ENCODE measurements at places on chromosomes 11 and 22.
A peak's percentile ranks its signal among the peaks of the same experiment; 100 is the strongest.

- DNase-seq, result no peak
Measured at GRCh38 chr11:135033540-135033939, 621.5 kb upstream of the B3GAT1 start.

- peak; percentile 60 for DNase-seq
Measured at GRCh38 chr22:28009272-28009827, 90.3 kb upstream of the PITPNB start.

GRCh38 chr11:130780437-130780836 lies 135.8 kb downstream of the SNX19 start:
- DNase-seq, result no peak

DNA sequence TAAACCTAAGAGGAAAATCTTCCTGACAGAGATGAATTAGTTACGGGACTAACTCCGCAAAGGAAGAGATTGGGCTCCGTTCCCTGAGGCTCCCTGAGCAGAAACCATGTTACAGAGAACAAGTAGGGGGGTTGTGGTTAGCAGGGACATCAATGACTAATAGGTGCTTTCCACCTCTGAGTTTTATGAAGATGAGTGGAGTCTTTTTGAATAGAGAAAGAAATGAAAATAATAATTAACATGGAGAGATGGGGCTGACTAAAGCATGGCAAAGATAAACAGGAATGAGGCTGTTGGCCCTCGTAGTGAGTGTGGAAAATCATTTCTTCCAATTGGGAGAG lies 47.5 kb upstream of the PICALM start:
- peak; percentile 68 for DNase-seq

DNA sequence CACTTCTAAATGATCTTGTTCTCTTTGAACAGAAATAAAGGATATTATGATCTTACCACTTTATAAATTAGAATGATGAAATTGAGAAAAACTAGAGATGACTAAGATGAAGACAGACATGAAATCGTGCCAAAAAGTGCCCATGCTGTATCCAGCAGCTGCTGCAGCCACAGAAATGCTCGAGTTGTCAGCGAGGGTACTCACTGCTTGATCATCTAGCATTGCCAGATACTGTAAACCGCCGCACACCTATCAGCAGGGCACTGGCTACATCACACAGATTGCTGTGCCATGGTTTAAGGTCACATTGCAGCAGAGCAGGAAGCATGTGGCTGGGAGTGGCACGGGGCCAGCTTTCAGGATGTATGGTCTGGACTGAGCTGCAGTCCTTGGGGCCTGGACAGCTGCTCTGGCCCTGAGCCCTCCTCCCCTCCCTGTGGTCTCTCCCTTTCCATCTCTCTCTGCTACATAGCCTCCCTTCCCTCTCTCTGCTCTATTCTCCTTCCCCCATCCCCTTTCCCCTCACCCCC lies 51.0 kb upstream of the SEPTIN5 start:
- DNase-seq, result no peak

DNA sequence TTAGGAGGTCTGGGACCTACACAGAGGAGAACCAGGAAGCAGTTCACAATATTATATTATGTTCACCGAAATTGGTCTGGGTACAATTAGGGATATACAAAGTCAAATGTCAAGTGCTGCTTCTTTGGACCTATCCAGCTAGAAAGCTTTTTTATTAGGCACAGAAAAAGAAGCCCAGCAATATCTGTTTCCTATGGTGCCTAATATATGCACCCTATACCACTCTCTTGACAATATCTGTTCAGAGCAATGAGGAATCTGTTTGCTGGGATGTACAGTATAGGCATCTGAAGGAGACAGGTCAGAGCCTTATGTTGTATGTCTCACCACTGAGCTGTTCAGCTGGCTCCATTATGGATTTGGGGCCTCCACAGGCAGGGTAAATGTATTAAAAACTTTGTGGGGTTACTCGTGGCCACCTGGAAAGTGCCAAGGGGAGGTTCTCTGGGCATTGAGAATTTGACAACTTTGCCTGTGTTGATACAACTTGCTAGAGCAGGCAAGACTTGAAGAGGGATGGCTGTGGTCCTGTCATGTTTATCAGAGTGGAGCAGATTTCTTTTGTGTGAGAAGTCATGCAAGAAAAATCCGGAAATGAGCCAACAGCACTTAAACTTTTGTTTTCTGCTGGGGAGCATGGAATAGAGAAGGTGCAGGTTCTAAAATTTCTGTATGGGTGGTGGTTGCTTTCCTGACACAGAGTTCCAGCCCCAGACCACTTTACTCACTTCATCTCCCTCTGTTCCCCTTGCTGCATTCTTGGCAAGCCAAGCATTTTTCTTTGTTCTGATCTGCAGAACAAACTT lies 10.1 kb downstream of the STIM1 start:
- DNase-seq, result no peak

DNA sequence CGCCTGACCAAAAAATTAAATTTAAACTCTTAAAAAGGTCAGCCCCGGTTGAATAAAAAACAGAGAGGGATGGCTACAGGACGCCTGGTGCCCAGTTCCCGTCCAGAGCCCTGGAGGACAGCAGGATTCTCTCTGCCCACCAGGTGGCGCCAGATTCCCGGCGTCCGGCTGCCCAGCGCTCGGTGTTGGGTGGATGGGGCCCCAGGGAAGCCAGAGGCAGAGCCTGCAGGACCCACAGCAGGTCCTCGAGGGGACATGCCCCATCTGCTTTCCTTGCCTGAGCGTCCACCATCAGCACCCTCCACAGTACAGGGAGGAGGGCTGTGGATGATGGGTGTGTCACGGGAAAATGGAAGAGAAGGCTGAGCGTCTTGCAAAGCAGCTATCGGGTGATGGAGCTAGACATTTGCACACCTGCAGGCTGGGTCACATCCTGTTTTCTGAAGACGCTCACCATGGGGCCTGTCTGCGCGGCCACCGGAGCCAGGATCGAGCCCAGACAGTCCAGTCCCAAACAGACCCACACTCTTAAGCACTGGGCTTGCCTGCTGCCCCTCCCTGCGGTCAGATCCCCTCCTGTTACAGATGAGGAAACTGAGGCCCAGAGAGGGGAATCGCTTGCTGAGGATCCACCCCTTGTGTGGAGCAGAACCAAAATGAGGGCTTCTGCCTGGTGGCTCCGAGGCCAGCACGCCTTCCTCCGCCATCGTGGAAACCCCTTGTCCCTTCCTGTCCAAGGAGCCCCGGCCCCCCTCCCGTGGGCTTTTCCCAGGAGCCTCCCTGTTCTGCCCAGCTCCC lies 18.5 kb upstream of the CBX7 start:
- DNase-seq, result peak; percentile 79

- DNase-seq, result no peak
Measured at GRCh38 chr11:120236169-120237107, 3.5 kb upstream of the POU2F3 start.

GRCh38 chr11:29669310-29669709 lies 347.5 kb downstream of the KCNA4 start:
- DNase-seq, result no peak

DNA sequence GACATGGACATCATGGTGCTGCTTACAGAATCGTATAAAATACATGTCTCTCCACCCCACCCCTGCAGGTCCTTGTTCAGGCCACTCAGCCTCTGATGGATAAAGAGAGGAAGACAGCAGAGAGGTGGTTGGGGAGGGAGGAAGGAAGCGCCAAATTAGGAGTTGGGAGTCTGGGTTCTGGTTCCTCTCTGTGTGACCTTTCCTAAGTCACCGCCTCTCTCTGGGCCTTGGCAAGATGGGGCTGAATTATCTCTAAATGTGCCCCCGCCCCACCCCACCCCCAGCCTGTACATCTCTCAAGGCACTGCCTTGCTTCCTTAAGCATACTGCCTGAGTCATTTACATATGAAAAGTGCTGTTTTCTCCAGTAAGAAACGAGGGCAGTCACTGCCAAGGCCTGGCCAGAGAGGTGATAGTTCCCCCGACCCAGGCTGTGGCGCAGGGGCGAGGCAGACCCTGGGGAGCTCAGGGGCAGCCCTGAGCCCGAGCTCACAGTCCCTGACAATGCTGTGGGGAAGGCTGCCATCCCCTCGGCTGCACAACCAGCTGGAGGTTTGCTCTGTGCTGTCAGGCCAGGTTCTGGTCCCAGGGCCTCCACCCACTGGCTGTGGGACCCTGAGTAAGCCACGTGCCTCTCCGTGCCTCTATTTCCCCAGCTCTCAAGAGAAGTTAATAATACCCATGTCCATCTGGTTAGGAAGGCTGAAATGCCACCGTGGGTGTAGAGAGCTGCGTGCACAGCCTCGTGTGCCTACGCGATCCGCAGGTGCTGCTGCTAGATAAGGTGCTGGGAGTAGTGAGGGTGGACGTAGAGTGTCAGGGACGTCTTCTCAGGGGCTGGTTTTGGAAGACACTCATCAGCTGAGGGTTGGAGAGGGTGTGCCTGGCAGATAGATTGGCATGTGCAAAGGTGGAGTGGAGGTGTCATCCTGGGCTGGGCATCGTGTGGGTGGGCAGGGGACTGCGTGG lies 55.3 kb downstream of the CACNA1I start:
- DNase-seq, result no peak

DNA sequence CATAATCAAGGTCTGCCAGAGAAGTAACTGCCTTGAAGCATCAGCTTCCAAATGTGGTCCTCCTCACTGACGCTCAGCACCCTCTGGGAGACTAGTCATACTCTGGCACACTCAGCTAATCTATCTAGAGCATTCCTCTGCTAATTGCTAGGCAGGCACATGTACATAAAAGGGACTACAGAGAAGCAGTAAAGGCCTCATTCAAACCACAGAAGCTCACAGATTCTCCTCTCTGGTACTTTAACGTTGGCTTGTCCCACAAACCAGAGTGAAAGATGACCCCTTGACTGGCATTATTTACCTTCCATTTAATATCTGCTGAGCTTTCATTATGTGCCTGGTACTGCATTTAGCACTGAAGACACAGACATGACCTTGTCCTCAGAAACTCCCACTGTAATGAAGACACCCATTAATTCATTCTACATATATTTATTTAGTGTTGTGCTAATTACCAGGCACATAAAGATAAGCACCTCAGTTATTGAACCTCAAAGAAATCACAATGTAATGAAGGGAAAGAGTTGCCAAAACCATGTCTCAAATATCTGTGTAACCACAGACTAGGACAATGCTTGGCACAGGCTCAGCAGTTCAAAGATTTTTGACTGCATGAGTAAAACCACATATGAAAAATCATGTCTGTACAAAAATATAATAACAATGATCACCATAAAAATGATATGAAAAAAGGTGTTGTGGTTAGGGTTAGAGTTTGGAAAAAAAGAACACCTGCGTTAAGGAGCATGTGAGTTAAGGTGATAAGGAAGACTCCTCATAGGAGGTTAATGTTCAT lies 550.4 kb downstream of the DLG2 start:
- no peak for DNase-seq

- no peak for DNase-seq
Measured at GRCh38 chr11:1597331-1597993, 632 bp downstream of the KRTAP5-2 start.

- no peak for DNase-seq
Measured at GRCh38 chr22:18950141-18950540, 14.0 kb upstream of the PRODH start.

DNA sequence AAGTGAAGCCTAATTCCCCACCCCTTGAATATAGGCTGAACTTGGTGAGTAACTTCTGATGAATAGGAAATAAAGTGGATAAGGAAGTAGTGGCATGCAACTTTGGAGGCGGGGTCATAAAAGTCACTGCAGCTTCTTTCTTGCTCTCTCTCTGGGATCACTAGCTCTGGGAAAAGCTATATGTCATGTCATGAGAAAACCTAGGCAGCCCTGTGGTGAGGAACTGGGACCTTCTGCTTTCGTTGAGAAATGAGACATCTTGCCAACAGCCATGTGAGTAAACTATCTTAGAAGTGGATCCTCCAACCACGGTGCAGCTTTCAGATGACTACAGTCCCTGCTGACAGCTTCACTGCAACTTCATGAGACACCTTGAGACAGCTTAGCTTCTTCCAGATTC lies 15.7 kb downstream of the ZNF214 start:
- no peak for DNase-seq

GRCh38 chr22:41347066-41347859 lies 34.5 kb upstream of the TEF start:
- DNase-seq, result no peak

- DNase-seq, result peak; percentile 55
Measured at GRCh38 chr11:128695539-128696221, 1.8 kb downstream of the FLI1 start.

DNA sequence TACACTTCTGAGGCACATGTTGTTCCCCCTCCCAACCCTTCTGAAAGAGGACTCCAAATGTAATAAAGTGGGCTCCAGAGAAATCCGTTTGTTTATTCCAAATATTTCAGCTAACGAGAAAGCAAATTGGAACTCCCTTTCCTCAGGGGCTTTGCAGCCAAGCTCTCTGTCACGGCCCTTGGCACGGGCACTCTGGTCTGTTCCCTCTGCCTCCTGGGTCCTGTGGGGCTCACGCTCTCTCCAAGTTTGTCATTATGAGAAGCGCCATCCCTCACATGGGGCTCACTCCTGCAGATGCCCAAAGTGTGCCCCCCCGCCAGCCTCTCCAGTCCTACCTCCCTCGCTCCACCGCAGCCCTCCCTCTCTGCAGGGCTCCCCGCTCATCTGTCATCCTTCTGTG lies 125.4 kb upstream of the POU2AF2 start:
- DNase-seq, result no peak

DNA sequence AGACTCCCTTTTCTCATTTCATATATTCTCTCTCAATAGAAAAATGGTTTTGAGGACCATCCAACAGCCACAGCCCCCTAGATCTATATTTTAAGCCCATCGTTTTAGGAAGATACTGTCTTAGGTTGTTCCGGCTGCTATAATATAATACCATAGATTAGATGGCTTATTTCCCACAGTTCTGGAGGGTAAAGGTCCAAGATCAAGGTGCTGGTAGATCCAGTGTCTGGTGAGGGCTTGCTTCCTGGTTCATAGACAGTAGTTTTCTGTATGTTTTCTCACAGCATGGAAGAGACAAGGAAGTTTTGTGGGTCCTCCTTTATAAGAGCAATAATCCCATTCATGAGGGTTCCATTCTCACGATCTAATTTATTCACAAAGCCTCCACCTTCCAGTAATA lies 215.1 kb downstream of the AASDHPPT start:
- DNase-seq, result no peak

GRCh38 chr11:106160494-106160893 lies 83.0 kb downstream of the AASDHPPT start:
- DNase-seq, result no peak

GRCh38 chr11:359181-359714 lies 10.1 kb upstream of the B4GALNT4 start:
- peak; percentile 62 for DNase-seq

DNA sequence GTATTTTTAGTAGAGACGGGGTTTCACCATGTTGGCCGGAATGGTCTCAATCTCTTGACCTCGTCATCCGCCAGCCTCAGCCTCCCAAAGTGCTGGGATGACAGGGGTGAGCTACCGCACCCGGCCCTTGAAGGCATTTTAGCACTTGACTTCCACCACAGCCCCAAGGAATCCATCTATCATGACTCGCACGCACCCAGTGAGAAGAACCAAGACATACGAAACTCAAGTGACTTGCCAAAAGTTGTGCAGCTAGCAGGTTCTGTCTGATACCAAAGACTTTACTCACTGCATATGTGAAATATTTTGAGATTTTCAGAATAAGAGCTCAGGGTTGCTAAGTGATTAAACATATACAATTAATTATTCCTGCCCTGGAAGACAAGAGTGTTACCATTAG lies 21.0 kb downstream of the FLI1 start:
- DNase-seq, result no peak

DNA sequence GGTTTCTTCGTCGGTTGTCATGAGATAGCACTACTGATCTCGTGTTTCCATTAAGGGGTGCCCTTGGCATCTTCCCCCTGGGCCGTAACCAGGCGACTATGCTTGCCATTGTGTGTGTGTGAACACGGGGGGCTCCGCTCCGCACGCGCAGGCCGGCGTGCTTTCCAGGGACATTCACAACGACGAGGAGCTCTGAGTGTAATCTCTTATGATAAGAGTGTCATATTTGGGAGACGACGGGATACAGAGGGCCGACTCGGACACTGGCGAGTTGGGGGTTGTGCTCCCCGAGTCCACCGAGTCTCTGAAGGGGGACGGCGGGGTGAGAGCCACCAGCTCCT lies 170.9 kb upstream of the CTSC start:
- no peak for DNase-seq

All from CD4-positive, alpha-beta T cell treated with Interleukin-4 for 4 hours (primary cell).